RWPE2 (cell line): ENCODE measurements at places on chromosomes 7 and 10.

DNA sequence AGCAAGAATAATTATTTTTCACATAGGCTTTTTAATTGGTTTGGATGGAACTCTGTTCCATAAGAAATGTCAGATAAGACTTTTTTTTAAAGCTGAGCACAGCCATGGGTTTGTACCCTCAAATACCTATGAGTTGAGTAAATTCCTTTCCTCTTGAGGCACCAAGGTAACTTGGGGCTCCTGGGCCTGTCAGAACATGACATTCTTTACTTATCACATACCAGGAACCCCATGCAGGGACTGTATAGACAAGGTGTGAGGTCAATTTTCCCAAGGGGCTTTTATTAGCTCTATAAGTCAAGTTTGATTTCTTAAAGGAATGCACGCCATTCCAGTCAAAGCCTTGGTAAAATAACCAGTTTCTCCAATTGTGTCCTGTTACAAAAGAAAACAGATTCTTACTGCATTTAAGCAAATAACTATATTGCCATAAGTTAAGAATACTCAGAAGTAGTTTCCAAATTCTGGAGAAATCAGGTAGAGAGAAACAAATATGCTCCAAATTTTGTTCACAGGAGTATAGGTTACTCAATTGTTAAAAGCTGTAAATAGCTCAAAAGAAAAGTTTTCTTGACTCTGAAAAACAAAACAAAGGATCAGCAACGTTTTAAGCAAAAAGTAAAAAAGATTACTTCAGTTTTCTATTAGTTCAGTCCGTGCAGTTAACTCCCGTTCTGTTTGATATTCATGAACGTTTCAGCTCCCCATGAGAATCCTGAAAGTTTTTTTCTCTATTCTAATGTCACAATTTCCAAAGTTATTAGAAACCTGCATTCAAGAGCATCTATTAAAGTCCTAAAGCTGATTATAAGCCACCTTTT, 167.5 kb upstream of the NAMPT start:
- no peak for DNase-seq

- DNase-seq = no peak
These were observed 37.1 kb upstream of the SLF2 start for GRCh38 chr10:100875484-100876166.

DNA sequence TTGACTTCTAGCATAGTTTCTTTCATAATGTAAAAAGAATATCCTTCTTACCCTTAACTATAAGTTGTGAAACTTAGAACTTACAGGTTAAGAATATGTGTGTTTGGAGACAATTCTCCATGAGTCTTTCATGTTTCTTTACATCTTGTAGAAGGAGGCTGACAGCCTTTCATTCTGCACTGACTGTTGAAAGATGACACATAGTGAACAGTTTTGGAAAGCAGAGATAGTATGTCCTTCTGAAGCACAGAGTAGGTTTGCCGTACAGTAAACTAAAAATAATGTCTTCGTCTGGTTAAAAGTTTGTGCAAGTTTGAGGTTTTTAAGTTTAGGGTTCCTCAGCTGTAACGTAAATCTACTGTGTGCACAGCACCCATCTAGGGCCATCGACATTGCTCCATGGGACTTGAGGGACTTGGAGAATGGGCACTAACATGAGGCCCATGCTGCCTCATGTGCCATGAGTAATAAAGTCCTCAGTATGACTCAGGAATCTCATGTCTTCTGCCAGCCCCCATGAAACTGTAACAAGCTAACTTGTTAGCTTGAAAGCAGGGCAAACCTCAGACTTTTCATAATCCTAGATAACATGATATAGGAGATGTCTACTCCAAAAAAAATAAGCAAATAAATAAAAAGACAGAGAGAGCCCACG, 24.5 kb upstream of the ELAPOR2 start:
- no peak for DNase-seq

GRCh38 chr7:133688483-133689239, 435.8 kb downstream of the EXOC4 start:
- no peak for DNase-seq

GRCh38 chr7:20267482-20267881, 50.3 kb upstream of the MACC1 start:
- no peak for DNase-seq

- DNase-seq = no peak
These were observed 14.3 kb downstream of the GHRHR start for GRCh38 chr7:30977896-30978564.

- no peak for DNase-seq
These were observed 117.4 kb downstream of the VIPR2 start for GRCh38 chr7:159027056-159027788.

DNA sequence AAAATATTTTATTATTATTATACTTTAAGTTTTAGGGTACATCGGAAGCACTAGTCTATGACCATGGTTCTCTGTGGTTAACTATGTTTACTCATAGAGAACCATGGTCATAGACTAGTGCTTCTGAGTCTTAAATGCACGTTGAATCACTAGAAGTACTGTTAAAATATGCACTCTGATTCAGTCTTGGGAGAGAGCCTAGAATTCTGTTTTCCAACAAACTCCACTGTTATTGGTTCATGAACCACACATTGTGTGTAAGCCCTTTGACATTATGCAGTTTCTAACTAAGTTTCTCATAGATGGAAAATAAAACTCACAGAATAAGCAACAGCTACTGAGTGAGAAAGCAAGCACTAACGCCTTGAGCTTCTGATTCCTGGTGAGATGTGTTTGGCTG, 1120.6 kb downstream of the SORCS1 start:
- DNase-seq = no peak

DNA sequence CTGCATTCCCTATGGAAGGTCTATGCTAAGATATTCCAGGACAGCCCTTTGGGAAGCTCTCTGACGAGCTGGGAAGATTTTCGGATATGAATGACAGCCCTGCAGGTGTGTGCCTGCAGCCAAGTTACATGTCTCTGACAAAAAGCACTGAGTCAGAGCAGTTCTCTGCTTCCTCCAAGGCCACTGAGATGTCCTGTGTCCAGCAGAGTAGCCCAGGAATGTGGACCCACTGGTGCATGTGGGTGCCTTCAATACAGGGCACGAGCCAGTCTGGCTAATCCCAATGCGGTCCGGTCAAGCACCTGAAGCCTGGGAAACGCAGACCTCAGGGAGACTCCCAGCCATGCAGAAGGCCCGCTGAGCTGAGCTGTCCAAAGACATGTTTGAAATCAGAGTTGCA, 565.7 kb downstream of the TCERG1L start:
- DNase-seq = no peak

GRCh38 chr10:16063350-16063749, 203.0 kb upstream of the MINDY3 start:
- DNase-seq = no peak

GRCh38 chr10:132176623-132177500, 9.9 kb upstream of the DPYSL4 start:
- DNase-seq = no peak

- DNase-seq = no peak
These were observed 69.7 kb upstream of the BTBD16 start for GRCh38 chr10:122201401-122201800.

DNA sequence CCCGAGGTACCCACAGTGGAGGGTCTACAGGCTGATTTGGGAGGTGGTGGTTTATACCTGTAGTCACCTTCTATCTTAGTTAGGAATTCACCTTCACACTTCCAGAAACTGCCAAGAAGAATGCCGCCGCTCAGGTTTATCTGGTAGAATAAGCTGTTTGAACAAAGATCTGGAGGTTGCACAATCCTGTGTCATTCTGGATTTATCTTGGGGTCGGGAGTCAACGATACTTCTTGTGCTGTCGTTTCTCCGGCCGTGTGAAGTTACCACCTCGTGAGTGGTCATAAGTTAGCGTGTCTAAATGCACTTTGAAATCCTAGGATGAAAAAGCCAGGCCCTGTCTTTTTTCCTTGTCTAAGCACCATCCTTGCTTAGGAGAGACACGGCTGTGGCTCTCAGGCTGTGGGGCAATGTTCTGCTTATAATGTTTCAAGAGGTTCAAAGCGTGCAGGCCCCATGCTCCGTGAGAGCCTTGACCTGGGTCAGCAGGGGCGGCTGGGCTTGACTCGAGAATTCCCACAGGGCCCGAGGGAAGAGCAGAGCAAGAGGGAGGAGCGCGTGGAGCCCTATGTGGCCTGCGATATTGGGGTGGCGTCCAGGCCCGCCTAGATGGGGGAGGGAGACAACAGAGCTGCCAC, 35.5 kb downstream of the GRIFIN start:
- no peak for DNase-seq

DNA sequence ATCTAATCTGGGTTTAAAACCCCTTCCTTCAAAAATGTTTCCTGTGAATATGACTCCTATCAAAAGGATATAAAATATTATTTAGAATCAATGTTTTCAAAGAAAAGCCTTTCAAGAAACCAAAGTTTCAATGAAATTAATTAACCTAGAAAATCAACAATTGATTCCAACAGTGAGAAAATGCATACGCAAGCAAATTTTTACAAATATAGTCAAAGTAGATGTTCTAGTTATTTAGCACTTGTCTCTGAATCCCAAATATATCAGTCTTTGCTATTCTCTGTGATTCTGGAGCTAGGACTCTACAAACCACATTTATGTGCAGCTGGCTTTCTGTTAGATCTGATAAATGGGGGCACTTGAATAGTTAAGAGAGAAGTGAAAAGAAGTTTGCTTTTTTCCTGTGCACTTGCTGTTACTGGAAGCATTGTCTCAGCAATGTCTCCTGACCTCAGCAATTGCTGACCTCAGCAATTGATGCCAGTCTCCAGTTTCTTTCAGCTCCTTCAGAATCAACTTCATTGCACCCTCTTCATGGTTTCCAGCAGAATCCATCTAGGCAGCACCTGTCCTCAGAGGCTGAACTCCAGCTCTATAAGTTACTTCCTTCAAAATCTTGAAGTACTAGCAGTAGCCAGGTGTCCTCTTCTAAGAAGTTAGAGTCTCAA, 879.9 kb upstream of the LRRN3 start:
- no peak for DNase-seq

- DNase-seq = no peak
These were observed 6.2 kb downstream of the PYROXD2 start for GRCh38 chr10:98408799-98409198.

GRCh38 chr10:79132681-79133381, 64.1 kb downstream of the ZMIZ1 start:
- no peak for DNase-seq

DNA sequence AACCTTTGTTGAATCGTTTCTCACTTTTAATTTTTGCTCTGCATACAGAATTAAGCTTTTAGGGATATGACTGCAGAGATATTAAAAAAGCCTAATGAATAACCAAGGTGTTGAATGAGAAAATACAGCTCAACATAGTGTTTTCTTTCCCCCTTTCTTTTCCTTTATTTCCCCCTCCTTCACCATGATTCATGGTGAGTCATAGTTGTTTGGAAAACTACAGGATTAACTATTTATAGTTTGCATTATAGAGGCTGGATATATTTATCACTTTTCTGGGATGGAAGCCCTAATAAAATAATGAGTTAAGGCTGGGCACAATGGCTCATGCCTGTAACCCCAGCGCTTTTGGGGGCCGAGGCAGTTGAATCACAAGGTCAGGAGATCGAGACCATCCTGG, 115.0 kb downstream of the DNAJB9 start:
- no peak for DNase-seq

DNA sequence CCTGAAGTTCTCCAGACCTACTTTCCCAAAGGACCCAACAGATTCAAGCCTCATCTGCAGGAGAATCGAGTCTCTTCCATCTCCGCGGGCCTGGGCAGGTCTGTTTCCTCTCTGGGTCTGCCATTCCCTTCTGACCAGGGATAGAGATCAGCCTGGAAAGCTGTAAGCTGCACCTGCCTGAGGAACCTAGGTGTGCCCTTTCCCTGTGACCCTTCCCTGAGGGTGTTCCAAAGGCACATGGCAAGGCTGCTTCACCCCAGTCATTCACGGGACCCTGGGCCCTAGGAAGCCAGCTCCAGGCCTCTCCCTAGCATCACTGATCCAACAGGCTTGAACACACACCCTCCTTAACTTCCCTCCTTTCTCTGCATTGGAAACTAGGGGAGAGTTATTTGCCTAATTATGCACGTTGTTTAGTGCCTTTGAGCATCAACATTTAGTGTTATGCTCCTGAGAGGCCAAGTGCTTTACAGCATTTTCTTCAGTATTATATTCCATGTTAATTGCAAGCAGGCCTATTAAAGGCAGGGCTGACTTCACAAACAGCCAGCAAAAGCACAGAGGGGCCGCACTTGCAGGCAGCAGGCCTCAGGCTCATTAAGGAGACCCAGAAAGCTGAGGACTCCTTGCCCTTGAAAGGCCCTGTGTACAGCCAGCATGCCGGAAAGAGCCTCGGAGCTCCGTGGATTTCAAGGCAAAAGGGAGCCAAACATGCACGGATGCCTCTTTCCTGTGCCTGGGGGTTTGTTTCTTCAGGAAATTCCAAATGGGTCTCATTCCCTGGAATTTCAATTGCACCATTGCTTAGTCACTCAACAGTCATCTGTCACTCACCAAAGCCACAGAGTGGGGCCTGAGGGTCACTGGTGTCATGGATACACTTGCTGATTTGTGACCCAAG, 91.0 kb upstream of the FAM20C start:
- no peak for DNase-seq

DNA sequence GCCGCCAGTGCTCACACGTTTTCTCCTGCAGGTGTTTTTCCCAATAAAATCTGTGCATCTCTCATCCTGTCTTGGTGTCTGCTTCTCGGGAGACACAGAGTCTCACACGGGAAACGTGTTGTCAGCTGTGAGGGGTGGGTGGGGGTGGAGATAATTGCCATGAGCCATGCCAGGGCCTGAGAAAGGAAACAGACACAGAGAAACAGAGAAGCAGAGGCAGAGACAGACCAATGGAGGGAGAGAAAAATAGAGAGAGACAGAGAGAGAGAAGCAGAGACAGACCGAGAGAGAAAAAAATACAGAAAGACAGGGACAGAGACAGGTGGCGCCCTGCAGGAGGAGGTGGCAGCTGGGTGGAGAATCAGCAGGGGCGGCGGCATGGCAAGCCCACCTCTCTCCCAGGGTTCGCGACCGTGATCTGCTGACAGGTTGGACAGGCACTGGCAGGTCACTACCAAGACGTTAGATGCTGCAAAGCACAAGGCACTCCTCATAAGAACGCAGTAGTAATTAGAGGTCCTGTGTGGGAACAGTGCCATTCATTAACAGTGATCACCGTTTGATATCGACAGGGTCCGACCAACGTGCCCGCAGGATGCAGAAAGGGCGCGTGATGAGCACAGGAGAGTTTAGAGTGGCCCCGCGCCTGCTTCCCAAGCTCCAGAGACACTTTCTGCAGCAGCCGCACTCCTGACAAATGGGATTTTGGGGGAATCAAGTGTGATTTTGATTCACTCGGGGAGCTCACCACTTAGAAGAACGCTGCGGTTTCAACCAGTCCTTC, 70.5 kb upstream of the INSIG1 start:
- DNase-seq = no peak

- DNase-seq = no peak
These were observed 33.4 kb downstream of the CALML5 start for GRCh38 chr10:5465976-5466450.

- DNase-seq = no peak
These were observed 185.9 kb upstream of the DKK1 start for GRCh38 chr10:52128056-52128683.

- no peak for DNase-seq
These were observed 51.3 kb upstream of the PIK3CG start for GRCh38 chr7:106813705-106814305.

DNA sequence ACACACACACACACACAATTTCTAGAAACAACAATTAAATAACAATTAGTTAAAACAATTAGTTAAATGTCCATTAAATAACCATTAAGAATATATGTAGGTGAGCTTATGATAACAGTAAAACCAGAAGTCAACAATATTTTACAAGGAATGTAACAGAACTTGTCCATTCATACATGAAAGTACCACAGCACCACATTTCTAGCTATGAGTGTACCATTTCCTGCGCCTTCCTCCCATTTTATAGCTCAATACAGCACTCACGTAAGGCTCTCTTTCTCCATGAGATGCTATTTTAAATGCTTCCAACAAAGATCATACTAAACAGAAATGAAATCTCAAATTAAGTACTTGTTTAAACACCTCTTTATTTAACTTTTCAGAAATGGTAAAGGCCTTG, 367.3 kb upstream of the ZWINT start:
- no peak for DNase-seq
